SIG-M5 (cell line): ENCODE measurements at places on chromosomes 7 and 10.

GRCh38 chr7:73650524-73650923 is 17.1 kb upstream of the VPS37D start:
- DNase-seq, result no peak

DNA sequence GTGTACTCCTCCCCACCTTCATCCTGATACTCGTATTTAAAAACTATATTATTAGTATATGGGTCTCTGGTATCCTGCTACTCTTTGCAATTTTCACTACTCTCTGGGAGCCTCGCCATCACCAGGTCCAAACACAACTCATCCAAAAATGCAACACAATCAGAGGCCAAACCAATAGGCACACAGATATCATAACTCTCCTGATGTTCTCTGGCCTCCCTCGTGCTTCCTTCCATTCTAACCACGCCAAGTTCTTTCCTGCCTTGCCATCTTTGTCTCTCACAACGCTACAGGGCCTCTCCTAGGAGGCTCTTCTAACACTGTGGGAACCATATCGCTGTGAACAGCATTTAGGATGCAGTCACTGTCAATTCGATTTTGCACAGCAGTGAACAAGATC is 7.3 kb downstream of the RHEB start:
- no peak for DNase-seq

- DNase-seq, result no peak
Measured at GRCh38 chr10:108385963-108386362, 1221.5 kb upstream of the SORCS1 start.

- no peak for DNase-seq
Measured at GRCh38 chr7:34067005-34067778, 161.9 kb downstream of the BMPER start.

GRCh38 chr10:86226781-86227201 is 139.8 kb downstream of the GRID1 start:
- DNase-seq, result no peak

DNA sequence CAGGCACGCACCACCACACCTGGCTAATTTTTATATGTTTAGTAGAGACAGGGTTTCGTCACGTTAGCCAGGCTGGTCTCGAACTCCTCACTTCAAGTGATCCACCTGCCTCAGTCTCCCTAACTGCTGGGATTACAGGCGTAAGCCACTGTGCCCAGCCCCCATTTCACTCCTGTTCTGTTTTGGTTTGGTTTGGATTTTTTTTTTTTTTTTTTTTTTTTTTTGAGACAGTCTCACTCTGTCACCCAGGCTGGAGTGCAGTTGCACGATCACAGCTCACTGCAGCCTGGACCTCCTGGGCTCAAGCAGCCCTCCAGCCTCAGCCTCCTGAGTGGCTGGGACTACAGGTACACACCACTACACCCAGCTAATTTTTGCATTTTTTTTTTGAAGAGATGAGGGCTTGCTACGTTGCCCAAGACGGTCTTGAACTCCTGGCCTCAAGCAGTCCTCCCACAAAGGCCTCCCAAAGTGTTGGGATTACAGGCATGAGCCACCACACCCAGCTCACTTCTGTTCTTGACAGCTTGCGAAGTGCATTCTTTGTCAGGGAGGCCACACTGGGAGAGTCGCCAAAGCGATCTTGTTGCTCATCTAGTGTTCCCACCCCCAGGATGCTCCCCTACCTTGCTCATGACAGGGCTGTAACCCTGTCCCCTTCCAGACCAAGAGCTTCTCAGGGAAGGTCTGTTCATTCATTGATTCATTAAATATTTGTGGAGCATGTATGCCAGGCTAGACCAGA is 229.1 kb downstream of the CUX1 start:
- DNase-seq, result no peak

GRCh38 chr10:49541762-49542161 is 2.8 kb upstream of the ERCC6 start:
- DNase-seq, result no peak

GRCh38 chr10:35451151-35452016 is 115.1 kb downstream of the CCNY start:
- DNase-seq, result peak; percentile 4

GRCh38 chr7:44750921-44751571 is 2.4 kb downstream of the ZMIZ2 start:
- DNase-seq, result no peak

GRCh38 chr10:120328647-120329046 is 128.4 kb upstream of the PLPP4 start:
- no peak for DNase-seq

DNA sequence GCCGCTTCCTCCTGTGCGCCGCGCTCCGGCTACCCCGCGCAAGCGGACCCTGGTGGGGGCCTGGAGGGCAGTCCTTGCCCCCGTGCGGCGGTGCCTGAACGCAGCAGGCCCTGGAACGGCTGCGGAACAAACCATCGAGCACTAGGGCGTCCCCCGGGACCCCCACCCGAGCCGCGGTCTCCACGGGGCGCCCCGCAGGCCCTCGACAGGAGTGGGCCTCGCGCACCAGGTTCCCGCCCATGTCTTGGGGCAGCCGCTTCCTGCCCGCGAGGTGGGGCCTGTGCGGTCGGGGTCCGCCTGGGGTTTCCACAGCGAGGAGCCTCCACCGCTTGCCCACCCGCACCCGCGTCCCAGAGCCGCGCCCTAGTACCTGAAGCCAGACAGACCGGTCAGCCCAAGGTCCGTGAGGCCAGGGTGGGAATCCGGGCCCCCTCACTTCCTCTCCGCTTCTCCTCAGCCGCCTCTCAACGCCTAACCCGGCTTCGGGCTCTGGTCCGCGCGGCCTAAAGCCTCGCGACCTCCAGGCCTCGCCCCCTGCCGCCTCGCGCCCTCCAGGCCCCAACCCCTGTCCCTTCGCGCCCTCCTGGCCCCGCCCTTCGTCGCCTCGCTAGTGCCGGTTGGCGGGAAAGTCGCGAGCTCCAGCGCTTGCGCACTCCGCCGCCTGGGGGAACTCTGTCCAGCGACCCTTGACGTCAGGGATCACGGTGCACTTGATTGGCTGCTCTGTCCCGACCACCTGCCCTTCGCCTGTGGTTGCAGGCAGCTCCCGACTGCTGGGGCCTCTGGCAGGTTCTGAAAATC is 7.0 kb upstream of the GBX1 start:
- DNase-seq, result no peak

- DNase-seq, result no peak
Measured at GRCh38 chr7:117630501-117630900, 150.7 kb downstream of the CFTR start.

- DNase-seq, result no peak
Measured at GRCh38 chr10:26743091-26743490, 45.6 kb downstream of the PDSS1 start.

- DNase-seq, result no peak
Measured at GRCh38 chr10:110460111-110460809, 37.4 kb upstream of the DUSP5 start.

DNA sequence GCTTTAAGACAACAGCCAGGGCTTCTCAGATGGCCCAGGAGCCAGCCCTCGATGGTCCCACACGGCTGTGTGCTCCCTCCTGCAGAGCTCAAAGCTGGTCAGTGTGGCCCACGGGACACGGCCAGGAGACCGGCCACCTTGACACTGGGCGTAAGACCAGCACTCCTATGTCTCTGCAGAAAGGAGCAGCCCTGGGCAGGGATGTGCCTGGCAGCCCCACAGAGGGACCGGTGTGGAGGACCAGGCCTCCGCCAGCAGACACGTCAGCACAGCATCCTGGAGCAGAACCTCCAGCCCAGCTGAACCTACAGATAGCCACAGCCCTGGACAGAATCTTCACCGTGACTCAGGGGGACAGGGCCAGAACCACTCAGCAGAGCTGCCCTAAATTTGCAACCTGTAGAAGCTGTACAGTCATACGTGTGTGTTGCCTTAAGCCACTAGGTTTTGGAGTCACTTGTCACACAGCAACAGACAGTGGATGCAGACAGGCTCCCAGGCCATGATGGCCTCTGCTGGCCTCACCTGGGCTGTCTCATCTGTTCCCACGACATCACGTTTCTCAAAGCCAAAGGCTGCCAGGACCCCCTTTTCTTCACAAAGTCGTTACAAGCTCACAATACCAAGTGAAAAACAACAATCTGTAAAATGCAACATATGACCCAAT is 132.4 kb downstream of the DIP2C start:
- DNase-seq, result no peak

- DNase-seq, result no peak
Measured at GRCh38 chr10:110061687-110062086, 53.9 kb downstream of the ADD3 start.

GRCh38 chr7:73974948-73975926 is 52.7 kb upstream of the ELN start:
- no peak for DNase-seq

DNA sequence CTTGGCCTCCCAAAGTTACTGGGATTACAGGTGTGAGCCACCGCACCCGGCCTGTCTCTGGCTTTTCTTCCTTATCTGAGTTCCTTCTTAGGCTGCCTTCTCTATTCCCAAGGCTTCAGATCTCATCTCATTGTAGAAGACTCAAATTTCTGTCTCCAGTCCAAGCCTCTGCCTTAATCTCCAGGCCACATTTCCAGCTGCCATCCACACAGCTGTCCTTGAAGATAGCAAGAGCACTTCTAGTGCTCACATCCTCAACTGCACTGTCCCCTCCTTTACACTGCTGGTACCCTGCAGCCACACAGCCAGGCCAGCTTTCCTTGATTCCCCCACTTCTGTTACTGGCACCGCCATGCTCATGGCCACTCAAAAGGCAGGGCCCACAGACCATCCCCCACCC is 35.6 kb downstream of the POLL start:
- DNase-seq, result no peak

DNA sequence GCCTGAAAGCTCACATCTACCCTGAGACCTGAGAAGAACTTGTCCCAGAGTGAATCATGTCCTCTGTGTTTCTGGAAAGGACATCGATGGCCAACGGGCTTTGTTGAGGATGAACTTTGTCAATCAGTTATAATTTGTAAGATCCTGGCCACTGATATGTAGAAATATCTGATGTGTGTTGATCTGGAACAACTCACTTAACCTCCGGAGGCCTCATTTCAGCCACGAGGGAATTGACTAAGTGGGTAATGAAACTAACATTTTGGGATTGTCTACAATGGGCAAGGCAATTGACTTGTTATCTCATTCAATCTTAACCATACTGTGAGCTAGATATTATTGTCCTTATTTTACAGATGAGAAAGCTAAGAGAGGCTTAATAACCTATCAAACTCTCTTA is 468.1 kb upstream of the NRP1 start:
- DNase-seq, result no peak

GRCh38 chr7:70051726-70052125 is 453.5 kb downstream of the AUTS2 start:
- no peak for DNase-seq

DNA sequence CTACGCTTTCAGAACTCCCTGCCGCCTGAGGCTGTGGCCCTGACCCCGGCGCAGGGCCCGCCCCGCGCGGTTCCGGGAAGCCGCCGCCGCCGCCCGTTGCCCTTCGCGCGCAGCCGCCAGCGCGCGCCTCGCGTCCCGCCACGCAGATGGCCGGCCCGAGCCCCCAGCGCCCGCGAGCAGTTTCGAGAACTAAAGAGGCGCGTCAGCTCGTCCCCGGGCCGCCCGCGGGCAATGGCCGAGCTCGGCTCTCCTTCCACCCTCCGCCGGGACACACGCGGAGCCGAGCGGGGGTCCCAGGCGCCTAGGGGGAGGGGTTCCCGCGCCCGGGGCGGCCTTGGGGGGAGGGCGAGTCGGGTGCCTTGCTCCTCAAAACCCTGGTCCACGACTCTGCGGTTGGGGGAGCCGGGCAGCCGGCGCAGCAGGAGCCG is 1.8 kb downstream of the HNRNPF start:
- no peak for DNase-seq

- DNase-seq, result no peak
Measured at GRCh38 chr10:26372513-26373354, 65.4 kb upstream of the APBB1IP start.

DNA sequence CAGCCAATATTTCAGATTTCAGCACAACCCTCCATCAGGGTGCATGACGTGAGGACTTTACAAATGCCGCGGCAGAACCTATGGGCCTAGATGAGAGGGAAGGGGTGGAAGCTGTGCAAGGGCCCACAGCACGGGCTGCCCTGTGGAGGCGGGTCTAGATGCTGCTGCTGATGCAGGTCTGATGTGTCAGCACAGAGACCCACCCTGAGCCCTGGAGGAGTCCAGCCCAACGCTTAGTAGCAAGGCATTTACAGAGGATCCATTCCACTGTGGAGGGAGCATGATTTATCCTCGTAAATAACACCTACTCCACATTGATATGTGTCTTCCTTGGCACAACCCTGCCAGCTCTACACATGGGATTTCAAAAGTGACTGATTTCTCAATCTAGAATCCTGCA is 48.5 kb downstream of the MYL10 start:
- no peak for DNase-seq

DNA sequence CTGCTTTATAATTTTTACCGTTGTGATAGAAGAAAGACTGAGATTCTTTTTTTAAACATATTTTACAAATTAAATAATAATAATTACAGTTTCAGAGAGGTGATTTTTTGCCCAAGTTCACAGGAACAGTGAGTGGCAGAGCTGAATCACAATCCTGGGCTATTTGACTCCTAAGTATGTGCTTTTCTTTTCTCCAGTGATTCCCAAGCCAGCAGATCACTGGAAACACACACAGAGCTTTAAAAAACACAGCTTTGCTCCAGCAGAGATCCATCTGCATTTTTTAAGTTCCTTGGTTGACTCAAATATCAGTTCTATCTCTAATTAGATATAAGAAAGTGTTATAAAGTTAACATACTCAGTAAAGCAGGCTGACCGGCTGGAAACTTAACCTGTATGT is 69.0 kb downstream of the AHR start:
- DNase-seq, result no peak

- DNase-seq, result no peak
Measured at GRCh38 chr10:97173036-97173435, 12.7 kb downstream of the SLIT1 start.

- no peak for DNase-seq
Measured at GRCh38 chr7:25777969-25778708, 373.9 kb upstream of the NFE2L3 start.

DNA sequence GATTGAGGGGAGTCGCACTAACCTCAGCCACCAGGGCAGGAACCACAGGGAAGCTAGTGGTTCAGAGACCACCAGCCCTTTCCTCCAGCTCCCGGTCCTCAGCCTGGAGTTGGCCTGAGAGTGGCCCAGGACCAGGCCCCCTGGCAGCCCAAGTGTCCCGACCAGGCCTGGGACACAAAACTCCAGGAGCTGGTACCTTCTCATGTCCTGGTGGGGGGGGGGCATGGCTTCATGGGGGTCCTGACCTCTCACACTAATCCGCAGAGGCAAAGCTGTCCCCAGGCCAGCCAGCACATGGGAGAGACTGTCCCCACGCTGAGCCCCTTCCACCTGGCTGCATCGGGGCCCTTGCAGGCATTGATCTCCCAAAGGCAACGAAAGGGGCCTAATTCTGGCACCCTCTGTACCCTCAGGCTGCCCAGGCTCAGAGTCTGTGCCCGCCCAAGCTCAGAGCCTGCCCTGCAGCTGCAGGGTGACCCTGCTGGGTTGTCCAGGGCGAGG is 28.2 kb downstream of the GPRIN2 start:
- DNase-seq, result no peak

GRCh38 chr10:24086296-24087086 is 122.4 kb upstream of the KIAA1217 start:
- no peak for DNase-seq

GRCh38 chr7:32890793-32891042 is 842 bp downstream of the KBTBD2 start:
- DNase-seq, result no peak

GRCh38 chr7:28061824-28062196 is 118.8 kb downstream of the JAZF1 start:
- DNase-seq, result no peak
